ENCODE measurements at places on chromosomes 7 and 10. TPM values are rescaled to one million over a fixed set of nuclear protein-coding genes. Genes with fewer than 3 reads are reported as not detected.

- no peak for DNase-seq
These were observed 997.9 kb upstream of the POT1 start for GRCh38 chr7:125927556-125927955.

GRCh38 chr7:143096146-143096545, 35.7 kb upstream of the PIP start:
- DNase-seq, result no peak

DNA sequence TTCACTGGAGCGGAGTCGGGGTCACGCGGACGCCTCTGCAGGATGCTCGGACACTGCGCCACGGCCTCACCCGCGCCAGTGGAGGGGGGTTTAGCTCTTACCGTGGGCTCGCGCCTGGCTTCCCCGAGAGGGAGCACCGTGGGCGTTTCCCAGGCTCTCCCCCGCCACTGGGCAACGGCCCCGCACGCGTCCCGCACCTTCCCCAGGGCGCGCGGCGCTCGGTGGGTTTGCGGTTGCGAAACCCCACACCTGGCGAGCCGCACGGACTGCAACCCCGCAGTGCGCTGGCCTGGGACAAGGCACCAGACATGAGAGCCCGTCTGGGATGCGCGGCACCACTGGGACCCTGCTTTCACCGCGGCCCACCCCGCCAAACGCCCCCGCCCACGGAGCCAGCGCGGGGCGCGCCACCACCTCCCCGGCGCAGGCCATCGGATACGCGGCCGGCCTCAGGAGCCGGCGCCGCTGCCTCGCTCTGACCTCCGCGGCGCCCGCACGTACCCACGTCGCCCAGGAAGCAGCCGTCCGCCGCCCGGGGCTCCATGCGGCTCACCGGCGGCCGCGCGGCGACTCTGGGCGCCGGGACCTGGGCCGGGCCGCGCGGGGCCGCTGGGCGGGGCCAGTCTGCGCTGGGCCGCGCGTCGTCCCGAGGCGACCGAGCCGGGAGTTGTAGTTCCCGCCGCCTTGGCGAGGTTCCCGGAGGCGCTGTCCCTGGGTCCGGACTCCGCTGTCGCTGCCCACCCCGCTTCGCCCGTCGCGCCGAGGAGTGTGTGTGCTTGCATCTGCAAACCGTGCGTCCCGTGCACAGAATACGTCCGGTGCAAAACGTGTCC, at the start of gene ASB13:
Gene ASB13 (minus strand): TSS at position 588 of the 833 bp plus-strand sequence. CDS start 44 bp downstream, at position 544.
- DNase-seq, result peak; percentile 62

GRCh38 chr10:44801383-44802327, 109.5 kb upstream of the TMEM72 start:
- no peak for DNase-seq

DNA sequence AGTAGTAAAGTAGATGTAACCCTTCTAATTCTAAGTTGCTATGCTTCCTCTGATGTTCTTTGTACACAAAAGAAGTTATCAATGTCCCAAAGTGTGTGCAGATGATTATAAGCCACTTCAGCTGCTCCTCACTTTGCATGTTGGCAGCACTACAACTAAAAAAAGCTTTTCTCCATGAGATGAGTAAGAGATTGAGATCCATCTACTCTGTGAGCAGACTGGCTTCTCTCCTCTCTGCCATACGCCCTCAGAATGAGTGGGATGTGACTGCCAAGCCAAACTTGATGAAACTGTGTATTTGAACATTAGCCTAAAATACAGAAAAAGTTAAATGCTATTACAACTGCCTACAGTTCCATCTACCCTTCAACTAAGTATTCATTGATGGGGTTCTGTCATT, 102.9 kb upstream of the ETV1 start:
- DNase-seq, result no peak

- DNase-seq, result no peak
These were observed 35.5 kb downstream of the GPR141 start for GRCh38 chr7:37719077-37719476.

DNA sequence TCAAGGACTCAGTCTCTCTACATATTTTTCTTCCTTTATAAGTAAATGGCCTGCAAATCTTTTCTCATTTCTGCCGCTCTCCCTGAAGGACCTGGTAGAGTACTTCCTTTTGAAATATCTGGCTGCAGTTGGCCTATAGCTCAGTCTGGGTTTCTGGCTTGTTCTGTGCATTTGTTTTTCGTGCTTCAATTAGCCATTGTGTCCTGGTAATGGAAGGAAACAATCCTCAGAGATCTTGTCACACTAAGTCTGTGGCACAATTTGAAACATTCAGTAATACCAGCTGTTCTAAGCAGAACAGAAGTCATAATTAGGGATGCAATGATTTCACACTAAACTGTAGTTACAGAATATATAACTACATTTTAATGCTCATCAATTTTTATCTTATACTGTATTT, 545.0 kb downstream of the NRG3 start:
- no peak for DNase-seq

DNA sequence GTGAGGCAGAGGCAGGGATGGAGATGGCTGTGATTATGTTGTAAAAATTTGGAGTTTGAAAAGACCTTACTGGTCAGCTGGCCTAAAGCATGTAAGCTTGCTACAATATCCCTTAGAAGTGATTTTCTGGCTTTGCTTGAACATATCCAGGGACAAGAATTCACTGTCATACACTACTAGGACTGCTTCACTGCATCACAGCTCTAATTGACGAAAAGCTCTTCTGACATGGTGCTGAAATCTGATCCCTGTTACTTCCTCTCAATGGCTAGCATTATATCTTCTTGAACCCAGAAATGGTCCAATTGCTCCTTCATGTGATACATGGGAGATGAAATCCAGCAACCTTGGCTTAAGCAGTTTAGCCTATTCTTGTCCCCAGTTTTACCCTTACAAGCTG, 197.7 kb upstream of the HPS1 start:
- no peak for DNase-seq

- no peak for DNase-seq
These were observed 11.4 kb upstream of the FAM53B start for GRCh38 chr10:124755581-124755980.

- peak; percentile 28 for DNase-seq
These were observed 20.2 kb upstream of the TMEM178B start for GRCh38 chr7:141053626-141054025.

- DNase-seq, result no peak
These were observed 124.2 kb upstream of the SEM1 start for GRCh38 chr7:96833676-96834453.

The GAD2 gene
- not detected for total RNA-seq

The BTBD16 gene
- not detected for total RNA-seq

The TMEM273 gene
- total RNA-seq, result 1.8 TPM

The HECW1 gene
- not detected for total RNA-seq

The UMAD1 gene
- 14.5 TPM for total RNA-seq

The TMEM209 gene
- total RNA-seq, result 24.4 TPM

The SRGN gene
- 227 TPM for total RNA-seq

The OGDHL gene
- total RNA-seq, result not detected

The SUN3 gene
- 0.84 TPM for total RNA-seq

The WNT8B gene
- total RNA-seq, result not detected

The PRSS37 gene
- total RNA-seq, result not detected
